ENCODE measurements at places on chromosomes 7 and 10. TPM values are rescaled to one million over a fixed set of nuclear protein-coding genes. Genes with fewer than 3 reads are reported as not detected.

- ATAC-seq: no peak
These were observed 760.9 kb upstream of the IGFBP3 start for GRCh38 chr7:46681865-46682503.

GRCh38 chr10:29667191-29667590 is 32.4 kb upstream of the SVIL start:
- ATAC-seq: no peak

CEP55 gene
- total RNA-seq: 16.1 TPM

GIMAP4 gene
- total RNA-seq: not detected

GRCh38 chr7:27156916-27157701 is 634 bp upstream of the HOXA7 start:
- no peak for ATAC-seq
